ENCODE measurements at places on chromosomes 7 and 10.

DNA sequence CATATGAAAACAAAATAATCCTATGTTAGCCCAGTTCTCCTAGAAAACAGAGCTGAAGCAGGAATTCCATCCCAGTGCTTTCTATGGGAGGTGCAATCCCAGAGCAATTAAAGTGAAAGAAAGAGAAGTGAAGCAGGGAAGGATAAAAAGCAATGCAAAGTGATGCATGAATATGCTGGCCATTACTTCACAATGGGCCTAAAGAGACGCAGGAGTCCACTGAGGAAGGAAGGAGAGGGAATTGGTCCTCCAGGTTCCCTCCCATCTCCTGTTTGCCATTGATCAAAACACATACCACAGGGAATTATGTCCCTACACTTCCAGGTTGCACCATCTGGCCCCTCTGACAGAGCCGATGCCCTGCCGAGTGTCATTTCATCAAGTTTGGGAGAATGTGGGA, 392.2 kb upstream of the NFE2L3 start:
- DNase-seq, result no peak

DNA sequence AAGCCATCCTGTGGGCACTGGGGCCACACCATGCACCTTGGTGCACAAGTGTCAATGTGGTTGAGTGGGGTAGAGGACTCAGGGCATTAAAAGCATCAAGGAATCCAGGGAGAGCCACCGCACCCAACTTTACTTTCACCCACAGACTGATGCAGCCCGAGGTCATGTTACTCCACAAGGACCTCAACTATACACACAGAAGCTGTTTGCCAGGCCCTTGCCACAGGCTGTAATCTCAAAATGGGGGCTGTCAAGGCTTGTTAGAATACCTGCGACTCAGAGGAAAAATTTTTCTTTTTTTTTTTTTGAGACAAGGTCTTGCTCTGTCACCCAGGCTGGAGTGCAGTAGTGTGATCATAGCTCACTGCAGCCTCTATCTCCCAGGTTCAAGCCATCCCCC, 26.5 kb upstream of the KCTD7 start:
- DNase-seq, result no peak

DNA sequence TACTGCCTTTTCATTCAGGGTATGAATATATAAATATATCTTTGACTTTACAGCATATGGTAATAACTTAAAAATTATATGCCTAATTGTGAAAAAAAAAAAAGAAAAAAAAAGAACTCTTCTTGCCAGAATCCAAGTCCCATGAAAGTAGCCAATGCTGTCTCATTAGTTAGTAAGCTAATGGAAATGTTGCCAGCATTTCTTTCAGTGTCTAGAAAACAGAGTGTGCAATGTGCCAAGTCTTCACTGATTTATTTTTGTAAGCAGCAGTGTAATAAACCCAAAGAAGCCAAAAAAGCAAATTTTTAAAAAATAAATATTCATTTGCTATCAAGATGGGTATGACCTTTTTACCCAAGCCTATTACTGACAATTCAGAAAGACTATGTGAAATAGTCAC, 31.1 kb upstream of the LRRN3 start:
- no peak for DNase-seq

GRCh38 chr10:122882766-122883165, 3.4 kb upstream of the FAM24B start:
- DNase-seq, result no peak

DNA sequence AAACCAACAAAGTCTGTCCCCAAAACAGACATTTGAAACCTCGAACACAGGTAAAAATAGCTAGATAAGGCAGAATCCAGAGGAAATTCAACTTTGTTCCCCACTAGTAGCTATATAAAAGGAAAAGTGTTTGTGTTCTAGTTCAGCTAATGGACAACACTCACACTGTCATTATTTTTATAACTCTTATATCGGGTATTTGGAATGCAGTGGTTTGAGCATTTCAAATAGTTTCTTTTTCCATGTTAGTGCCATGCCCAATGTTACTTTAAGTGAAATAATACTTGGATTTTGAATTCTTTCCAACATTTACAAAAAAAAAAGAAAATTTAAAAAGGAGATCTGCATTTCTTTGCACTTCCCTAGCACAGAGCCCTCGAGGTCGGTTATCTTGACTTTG, 213.6 kb downstream of the DOCK4 start:
- DNase-seq, result no peak

DNA sequence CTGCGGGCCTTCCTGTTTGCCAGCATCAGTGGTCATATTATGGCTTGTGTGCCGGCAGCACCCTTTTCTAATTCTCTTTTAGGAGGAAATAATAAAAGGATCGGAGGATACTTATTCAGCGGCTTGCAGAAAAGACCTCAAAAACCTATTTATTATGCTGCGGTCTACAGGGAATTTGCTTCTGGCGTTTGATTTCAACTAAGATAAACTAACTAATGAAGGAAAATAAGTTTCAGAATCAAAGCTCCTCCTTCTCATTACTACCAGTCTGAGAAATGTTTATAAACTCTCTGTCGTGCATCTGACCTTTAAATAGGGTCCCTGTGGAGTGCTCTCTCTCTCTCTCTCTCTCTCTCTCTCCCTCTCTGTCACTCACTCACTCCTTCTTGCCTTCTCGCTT, 335.0 kb upstream of the GLI3 start:
- DNase-seq, result no peak

DNA sequence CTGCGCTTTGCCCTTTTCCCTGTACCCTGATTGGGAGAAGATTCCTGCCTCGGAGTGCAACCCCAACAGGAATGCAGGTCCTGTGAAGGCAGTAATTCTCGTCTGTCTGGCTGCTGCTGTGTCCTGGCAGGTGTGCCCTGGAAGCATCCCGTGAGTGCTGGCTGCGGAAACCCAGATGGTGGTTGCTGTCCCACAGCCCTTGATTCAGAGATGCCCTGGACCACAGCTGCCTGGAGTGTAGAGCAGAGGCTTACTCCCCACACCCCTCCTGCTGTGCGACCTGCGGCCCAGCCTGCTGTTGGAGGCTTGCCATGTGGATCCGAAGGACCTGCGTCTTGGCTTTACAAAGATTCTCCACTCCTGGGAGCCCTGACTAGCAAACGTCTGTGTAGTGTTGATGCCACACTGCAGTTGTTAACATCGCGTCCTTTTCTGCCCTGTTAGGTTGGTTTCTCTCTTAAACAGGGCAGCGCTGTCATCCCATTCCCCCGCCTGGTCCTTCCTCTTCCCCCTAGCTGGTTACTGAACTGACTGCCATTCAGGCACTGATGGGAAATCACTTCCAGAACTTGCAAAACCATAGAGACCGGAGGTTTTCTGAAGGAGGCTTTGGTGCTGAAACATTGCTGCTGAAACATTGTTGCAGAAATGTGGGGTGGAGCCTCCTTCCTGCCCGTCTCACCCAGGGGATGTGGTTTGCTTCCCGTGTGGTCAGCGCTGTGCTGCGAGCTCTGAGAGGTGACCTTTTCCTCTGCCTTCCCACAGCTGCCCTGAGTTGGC, 53.3 kb downstream of the DNAJB6 start:
- no peak for DNase-seq

DNA sequence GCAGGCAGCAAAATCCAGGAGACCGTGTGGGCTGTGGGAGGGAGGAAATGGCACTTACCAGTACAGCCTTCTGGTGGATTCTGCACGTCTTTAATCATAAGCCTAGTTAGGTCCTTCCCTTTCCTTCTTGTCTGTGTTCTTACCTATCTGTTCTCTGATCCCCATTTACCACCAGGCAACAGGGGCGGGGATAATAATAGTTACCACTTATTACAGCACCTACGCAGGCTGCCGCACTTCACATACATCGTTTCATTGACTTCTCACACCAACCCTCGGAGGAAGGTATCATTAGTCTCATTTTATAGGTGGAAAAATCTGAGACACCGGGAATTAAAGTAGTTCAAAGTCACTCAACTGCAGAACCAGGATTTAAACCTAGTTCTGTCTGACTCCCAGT, 4.5 kb upstream of the EPHA1 start:
- no peak for DNase-seq

- no peak for DNase-seq
Observed at GRCh38 chr7:78953090-78953489, 500.4 kb downstream of the MAGI2 start.

- DNase-seq, result no peak
Observed at GRCh38 chr10:102997998-102998397, 79.9 kb downstream of the CNNM2 start.

DNA sequence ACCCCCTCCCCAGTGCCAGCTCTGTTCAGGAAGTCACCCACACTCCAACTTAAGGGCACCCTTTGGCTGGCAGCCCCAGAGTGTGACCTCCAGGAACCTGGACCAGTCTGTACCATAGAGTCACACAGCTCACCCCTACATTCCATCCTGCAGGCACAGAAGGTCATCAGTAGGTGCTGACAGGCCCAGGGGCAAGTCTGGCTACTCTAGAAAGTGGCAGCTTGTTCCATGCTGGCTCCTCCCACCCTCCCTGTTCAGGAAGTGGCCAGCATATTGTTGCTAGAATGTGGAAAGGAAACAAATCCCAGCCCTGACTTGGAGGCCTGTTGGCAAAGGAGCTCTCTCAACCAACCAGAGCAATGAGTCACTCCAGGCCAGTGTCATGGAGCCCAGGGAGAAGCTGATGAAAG, 3.2 kb upstream of the NCOA4 start:
- peak; percentile 74 for DNase-seq

DNA sequence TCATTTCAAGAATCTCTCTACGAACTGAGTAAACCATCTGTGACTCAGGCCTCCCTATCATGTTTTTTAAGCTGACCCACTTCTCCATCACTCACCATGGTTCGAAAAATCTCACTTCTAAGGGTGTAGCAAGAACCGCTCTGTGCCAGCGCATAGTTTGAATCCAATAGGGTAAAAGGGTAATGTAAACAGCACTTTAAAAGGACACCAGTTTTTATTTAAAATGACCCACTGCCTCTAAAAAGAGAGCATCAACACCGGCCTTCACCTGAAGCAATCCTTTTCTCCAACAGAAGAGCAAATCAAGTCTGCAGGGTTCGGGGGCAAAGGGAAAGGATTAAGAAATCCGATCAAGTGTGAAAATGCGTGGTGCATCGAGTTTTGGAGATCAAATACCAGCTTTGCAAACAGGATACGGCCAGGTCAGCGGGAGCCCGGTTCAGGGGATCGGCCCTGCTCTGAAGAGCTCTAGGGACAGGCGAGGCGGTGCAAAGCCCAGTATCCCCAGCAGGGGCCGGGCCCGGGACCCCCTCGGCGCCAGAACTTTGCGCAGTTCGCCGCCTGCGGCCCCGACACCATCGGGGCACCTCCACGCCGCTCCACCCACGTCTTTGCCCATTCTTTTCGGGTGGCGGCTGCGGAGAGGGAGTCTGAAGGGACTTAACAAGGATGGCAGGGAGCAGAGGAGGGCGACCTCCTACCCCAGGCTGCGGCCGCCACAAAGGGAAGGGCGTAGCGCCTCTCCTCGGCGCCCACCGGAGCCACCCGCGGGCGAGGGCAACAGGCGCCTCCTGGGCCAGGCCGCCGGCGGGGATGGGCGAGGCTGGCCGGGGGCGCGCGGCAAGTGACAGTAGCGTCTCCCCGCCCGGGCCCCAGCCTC, 842 bp downstream of the NMT2 start:
- DNase-seq, result no peak

GRCh38 chr7:20190560-20191390, 26.4 kb downstream of the MACC1 start:
- no peak for DNase-seq

DNA sequence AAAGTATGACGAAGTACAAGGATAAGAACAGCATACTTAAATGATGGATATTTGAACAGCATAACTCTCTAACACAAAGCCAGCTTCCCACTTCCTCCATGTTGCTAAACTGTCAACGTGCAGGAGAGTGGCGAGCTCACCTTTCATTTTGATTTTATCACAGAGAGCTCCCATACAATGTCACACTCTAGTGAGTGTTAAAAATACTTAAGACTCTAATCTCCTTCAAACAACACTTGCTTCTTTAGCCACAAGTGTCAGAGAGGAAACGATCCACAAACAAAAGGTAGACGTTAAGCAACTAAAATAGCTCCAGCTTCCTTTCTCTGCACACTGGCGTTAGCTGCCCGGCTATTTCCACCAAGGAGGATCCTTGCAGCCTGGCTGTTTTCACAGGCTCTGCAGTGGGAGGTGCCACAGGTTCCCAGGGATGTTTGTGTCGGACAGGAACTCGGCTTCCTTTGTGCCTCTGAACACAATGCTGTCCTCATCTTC, 194.6 kb downstream of the COBL start:
- peak; percentile 72 for DNase-seq

DNA sequence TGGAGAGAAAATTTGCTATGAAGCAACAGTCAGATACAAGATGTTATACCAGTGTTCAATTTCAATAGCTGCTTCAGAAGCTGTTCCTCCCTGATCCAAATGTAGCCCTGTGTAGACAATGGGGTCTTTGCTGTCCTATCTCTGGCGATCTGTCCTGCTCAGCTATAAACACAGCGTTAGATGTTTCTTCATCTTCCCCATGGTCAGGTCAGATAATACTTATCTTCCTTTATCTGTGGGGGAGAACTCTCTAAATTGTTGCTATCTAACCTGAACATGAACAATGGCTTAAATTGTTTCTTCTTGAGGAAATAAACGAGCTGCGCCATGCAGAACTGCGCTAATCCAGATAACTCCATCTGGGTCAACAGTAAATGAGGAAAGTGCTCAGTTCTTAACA, 15.6 kb upstream of the KIAA1217 start:
- no peak for DNase-seq

DNA sequence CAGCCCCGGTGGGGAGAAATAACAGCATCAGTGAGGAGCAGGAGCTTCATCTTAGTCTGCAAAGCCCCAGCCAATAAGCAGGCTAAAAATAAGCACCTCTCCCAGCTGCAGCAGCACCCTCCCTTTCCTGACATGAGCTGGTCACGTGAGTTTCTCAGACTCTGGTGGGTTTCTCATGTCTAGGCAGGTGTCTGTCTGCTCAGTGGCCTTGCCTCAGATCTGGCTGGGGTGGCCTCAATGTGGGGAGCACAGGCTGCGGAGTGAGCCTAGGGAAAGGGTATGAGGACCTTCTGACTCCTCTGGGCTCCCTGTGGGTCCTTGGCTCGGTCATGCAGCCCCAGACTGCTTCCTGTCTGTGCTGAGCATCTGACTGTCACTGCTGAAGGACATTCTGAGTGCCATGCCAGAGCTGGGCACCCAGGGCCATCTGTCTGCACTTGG, 81.6 kb upstream of the LRRC4 start:
- no peak for DNase-seq

DNA sequence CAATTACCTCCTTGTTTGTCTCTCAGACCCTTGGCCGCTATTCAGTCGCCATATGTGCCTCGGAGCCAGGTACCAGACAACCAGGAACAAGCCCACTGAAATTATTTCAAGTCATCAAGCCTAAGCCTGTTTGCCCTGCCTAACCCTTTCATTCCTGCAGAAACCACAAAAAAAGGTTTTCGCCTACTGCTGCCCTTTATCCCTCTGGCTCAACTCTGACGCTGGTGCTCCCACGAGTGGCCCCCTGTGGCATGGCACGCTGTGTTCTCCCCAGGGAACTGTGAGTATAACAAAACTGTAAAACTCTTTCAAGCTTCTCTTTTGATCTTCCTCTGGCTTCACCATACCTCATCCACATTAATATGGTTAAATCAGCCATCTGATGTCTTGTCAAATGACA, 215.7 kb upstream of the CDC14C start:
- no peak for DNase-seq

GRCh38 chr10:133166828-133167692, 7.0 kb downstream of the KNDC1 start:
- DNase-seq, result no peak
